Activated CD4-positive, alpha-beta T cell treated with anti-CD3 and anti-CD28 coated beads, Interleukin-2, amount 50 U/mL, for 1 hour (primary cell): ENCODE measurements at places on chromosomes 13 and 19.

DNA sequence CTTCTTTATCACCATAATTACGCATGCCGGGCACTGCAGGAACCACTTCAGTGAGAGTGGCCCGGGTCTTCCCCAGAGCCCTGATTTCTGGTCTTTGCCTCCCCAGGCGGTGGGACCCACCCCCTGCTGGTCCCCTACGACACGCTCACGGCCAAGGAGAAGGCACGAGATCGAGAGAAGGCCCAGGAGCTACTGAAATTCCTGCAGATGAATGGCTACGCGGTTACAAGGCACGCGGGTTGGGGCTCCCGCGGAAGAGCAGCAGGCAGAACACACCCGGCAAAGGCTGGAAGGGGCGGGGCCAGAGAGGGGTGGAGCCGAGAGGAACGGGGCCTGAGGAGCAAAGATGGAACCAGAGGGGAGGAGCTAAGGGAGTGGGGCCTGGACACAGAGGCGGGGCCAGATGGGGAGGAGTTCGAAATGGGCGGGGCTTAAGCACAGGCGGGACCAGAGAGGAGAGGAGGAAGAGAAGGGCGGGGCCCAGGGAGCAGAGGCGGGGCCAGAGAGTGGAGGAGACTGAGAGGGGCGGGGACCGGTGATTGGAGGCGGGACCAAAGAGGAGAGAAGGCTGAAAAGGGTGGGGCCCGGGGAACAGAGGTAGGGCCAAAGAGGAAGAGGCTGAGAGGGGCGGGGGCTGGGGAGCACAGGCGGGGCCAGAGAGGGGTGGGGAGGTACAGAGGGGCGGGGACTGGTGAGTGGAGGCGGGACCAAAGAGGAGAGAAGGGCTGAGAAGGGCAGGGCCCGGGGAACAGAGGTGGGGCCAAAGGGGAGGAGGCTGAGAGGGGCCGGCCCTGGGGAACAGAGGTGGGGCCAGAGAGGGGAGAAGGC is 73.4 kb downstream of the RYR1 start:
- DNase-seq = peak; percentile 84

- no peak for DNase-seq
Measured at GRCh38 chr19:52297601-52298364, 814 bp downstream of the ZNF480 start.

- DNase-seq = no peak
Measured at GRCh38 chr13:30119476-30119875, 187.9 kb downstream of the KATNAL1 start.

- no peak for DNase-seq
Measured at GRCh38 chr13:59658738-59659330, 504.9 kb downstream of the DIAPH3 start.

- DNase-seq = no peak
Measured at GRCh38 chr19:35738021-35738886, 4.0 kb downstream of the IGFLR1 start.
